ENCODE measurements at places on chromosomes 11 and 22. TPM values are rescaled to one million over a fixed set of nuclear protein-coding genes. Genes with fewer than 3 reads are reported as not detected.

- peaks cover 22% of the 10 kb centered on the region for H3K4me1 ChIP-seq
- H3K27ac ChIP-seq, result no peak overlapping the region
- no peak for DNase-seq
- no peaks in the 10 kb centered on the region for H3K36me3 ChIP-seq
These were observed 25.1 kb upstream of the SCGB1A1 start for GRCh38 chr11:62393735-62394134.

- H3K4me3 ChIP-seq, result no peak overlapping the region
- H3K27me3 ChIP-seq, result no peaks in the 10 kb centered on the region
- H3K36me3 ChIP-seq, result no peaks in the 10 kb centered on the region
- DNase-seq, result no peak
These were observed 148.7 kb downstream of the LUZP2 start for GRCh38 chr11:24645563-24645962.

- H3K27me3 ChIP-seq, result no peaks in the 10 kb centered on the region
- no peak for DNase-seq
- H3K4me1 ChIP-seq, result peaks cover 11% of the 10 kb centered on the region
- H3K27ac ChIP-seq, result no peak overlapping the region
These were observed 131.8 kb downstream of the SBF2 start for GRCh38 chr11:10162222-10162621.

GRCh38 chr11:44725757-44726282 is 942 bp upstream of the TSPAN18 start:
- H3K36me3 ChIP-seq, result no peaks in the 10 kb centered on the region
- no peaks in the 10 kb centered on the region for H3K27me3 ChIP-seq
- H3K4me1 ChIP-seq, result peaks cover 49% of the 10 kb centered on the region

GRCh38 chr22:43164636-43165035 is 13.3 kb downstream of the TSPO start:
- H3K4me1 ChIP-seq, result peaks cover 6% of the 10 kb centered on the region
- H3K36me3 ChIP-seq, result no peaks in the 10 kb centered on the region
- no peak overlapping the region for H3K27ac ChIP-seq
- no peaks in the 10 kb centered on the region for H3K27me3 ChIP-seq

GRCh38 chr22:17583151-17583550 is 19.9 kb downstream of the SLC25A18 start:
- no peaks in the 10 kb centered on the region for H3K27me3 ChIP-seq
- H3K27ac ChIP-seq, result no peak overlapping the region
- no peak for DNase-seq
- H3K36me3 ChIP-seq, result no peaks in the 10 kb centered on the region
- no peaks in the 10 kb centered on the region for H3K4me1 ChIP-seq
- H3K4me3 ChIP-seq, result no peak overlapping the region

- H3K27me3 ChIP-seq, result no peaks in the 10 kb centered on the region
- peaks cover 74% of the 10 kb centered on the region for H3K4me1 ChIP-seq
- peak; percentile 71 for DNase-seq
These were observed 76.7 kb upstream of the WNT7B start for GRCh38 chr22:46053563-46054090.

GRCh38 chr22:29224859-29225410 is 19.2 kb downstream of the EMID1 start:
- H3K27me3 ChIP-seq, result no peaks in the 10 kb centered on the region
- H3K4me3 ChIP-seq, result no peak overlapping the region
- no peak overlapping the region for H3K27ac ChIP-seq
- H3K4me1 ChIP-seq, result peaks cover 12% of the 10 kb centered on the region

DNA sequence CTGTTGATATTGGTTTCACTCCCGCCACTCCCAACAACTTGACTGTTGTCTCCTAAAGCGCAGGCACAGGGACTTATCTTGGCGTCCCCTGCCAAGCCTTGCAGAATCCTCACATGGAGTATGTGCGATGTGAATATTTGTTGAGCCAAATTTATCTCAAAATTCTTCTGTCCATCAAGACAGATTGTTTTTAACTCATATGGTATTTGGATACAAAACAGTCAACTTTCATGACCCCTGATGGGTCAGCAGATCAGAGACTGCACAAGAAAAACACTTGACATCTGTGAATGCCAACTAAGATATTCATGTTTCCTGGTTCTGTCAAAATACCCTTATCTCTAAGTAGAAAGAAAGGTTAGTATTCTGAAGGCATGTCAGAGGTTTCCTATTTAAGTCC is 221.7 kb upstream of the BLID start:
- no peaks in the 10 kb centered on the region for H3K4me1 ChIP-seq
- DNase-seq, result no peak
- no peak overlapping the region for H3K4me3 ChIP-seq
- no peaks in the 10 kb centered on the region for H3K27me3 ChIP-seq

GRCh38 chr11:73240190-73240781 is 22.2 kb downstream of the P2RY2 start:
- no peak for DNase-seq
- no peaks in the 10 kb centered on the region for H3K36me3 ChIP-seq
- H3K27me3 ChIP-seq, result no peaks in the 10 kb centered on the region

- no peak for DNase-seq
- no peak overlapping the region for H3K27ac ChIP-seq
- no peak overlapping the region for H3K4me3 ChIP-seq
- H3K36me3 ChIP-seq, result no peaks in the 10 kb centered on the region
- H3K27me3 ChIP-seq, result no peaks in the 10 kb centered on the region
- no peaks in the 10 kb centered on the region for H3K4me1 ChIP-seq
These were observed 161.5 kb upstream of the ISX start for GRCh38 chr22:34904486-34904885.

DNA sequence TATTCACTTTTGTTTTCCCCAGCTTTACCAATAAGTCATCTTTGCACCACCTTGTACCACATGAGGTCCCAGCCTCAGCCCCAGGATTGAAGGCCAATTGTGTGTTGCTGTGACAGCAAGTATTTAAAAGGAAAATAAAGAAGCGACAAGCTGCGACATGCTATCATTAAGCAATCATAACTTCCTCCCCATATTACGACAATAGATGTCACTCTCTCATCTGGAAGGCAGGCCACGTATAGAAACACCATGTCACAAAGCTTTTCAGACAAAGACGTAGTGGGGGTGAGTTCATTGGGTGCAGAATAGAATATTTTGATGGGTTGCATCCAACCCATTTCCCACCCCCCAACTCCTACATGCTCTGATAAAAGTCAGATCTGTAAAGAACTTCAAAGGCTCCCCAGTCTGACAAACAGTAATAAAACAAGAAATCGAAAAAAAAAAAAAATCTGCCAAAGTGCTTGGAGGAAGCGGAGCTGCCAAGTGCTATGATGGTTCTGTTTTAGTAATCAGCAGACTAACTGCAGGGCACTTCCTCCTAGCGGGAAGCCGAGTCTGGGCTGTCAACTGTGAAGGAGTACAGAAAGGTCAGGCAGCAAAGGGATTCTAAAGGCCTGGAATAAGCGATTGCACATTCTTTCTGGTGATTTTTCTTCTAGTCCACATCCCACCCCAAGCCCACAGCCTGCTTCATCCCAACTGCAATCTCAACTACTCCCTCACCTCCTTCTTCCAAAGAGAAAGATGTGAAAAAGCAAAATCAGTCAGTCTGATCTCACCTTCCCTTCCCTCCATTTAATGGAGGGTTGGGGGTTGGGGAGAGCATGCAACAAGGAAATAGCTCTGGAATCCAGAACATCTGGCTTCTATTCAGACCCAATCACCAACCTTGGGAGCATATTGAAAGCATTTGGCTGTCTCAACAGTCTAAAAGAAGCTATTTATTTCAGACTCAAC is 131.4 kb upstream of the UBASH3B start:
- H3K36me3 ChIP-seq, result no peaks in the 10 kb centered on the region
- H3K27ac ChIP-seq, result no peak overlapping the region
- H3K4me3 ChIP-seq, result no peak overlapping the region
- no peak for DNase-seq
- H3K4me1 ChIP-seq, result no peaks in the 10 kb centered on the region
- H3K27me3 ChIP-seq, result no peaks in the 10 kb centered on the region

DNA sequence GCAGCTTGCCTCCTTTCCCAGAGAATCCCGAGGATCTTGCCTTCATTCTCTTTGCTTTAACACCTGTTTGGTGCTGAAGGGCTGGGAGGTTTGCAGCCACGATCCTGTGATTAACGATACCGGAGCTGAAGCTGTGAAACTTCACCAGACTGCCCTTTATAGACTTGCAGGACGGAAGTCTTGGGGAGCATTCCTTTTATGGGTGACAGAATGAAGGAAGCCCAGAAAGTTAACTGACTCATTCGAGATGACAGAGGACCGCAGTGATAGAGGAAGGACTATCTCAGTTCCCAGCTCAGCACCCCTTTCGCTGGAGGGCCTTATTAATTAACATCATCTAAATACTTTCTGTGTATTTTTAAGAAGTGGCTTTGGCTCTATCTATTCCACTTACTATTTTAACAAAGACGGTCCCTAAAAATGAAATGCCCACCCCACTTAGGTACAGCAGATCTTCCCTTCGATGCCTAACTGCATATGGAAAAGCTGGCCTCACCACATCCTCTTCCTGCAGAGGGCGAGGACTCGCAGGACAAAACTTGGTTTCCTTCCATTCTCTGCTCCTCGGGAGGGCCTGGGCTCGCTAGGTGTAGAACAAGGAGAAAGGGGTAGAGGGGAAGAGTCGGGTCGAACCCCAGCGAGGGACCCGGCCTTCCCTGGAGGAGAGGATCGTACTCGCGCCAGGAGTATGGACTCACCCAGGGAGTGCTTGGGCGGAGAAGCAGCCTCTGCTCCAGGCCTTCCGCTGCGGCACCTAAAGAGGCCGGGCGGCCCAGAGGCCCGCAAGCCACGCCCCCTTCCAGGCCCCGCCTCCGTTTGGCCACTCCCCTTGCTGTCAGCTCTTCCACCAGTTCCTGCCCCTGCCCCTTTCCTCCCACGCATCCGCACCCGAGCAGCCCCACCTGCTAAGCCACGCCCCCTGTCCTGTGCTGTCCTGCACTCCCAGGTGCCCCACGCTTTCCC is 30.7 kb upstream of the USP47 start:
- H3K4me3 ChIP-seq, result no peak overlapping the region
- no peaks in the 10 kb centered on the region for H3K36me3 ChIP-seq

- H3K4me1 ChIP-seq, result no peaks in the 10 kb centered on the region
- DNase-seq, result no peak
- H3K27ac ChIP-seq, result no peak overlapping the region
- no peak overlapping the region for H3K4me3 ChIP-seq
- H3K27me3 ChIP-seq, result no peaks in the 10 kb centered on the region
These were observed 5.0 kb downstream of the MOGAT2 start for GRCh38 chr11:75722669-75723042.

GRCh38 chr11:18347471-18348125 is 25.2 kb downstream of the GTF2H1 start:
- no peaks in the 10 kb centered on the region for H3K4me1 ChIP-seq
- no peak overlapping the region for H3K27ac ChIP-seq
- H3K4me3 ChIP-seq, result no peak overlapping the region
- H3K27me3 ChIP-seq, result no peaks in the 10 kb centered on the region
- DNase-seq, result no peak
- H3K36me3 ChIP-seq, result peaks cover 79% of the 10 kb centered on the region

DNA sequence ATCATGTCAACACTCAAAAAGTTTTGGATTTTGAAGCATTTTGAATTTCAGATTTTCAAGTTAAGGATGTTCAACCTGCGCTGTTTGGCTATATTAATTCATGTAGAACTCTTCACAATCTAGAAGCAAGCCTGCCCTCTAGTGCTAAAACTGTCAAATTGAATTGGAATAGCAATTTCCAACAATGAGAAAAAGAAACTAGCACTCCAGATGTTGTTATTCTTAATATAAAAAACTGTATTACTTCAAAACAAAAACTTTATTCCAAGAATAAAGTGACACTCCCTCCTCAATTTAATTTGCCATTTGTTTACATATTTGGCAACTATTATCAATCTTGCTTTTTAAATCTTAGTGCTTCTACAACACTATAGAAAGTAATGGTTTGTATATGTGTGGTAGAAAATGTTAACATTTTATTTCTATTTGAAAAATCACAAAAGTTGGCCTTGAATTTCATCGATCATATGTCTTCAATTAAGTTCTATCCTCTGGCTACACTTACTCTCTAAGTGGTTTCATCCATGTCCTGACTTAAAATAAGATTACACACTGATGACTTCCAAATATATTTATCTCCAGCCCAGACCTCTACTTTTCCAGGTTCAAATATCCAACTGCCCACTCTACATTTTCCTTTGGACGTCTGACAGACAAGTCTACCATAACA is 36.6 kb downstream of the DCUN1D5 start:
- H3K4me3 ChIP-seq, result no peak overlapping the region
- no peaks in the 10 kb centered on the region for H3K36me3 ChIP-seq
- H3K27ac ChIP-seq, result no peak overlapping the region
- no peaks in the 10 kb centered on the region for H3K4me1 ChIP-seq
- DNase-seq, result no peak

GRCh38 chr11:18669711-18670110 is 28.9 kb upstream of the TMEM86A start:
- no peaks in the 10 kb centered on the region for H3K4me1 ChIP-seq
- no peak overlapping the region for H3K4me3 ChIP-seq
- H3K27me3 ChIP-seq, result no peaks in the 10 kb centered on the region
- no peak for DNase-seq
- no peak overlapping the region for H3K27ac ChIP-seq

- H3K27me3 ChIP-seq, result no peaks in the 10 kb centered on the region
- H3K36me3 ChIP-seq, result no peaks in the 10 kb centered on the region
- DNase-seq, result no peak
- no peak overlapping the region for H3K27ac ChIP-seq
These were observed 115.7 kb downstream of the WNT7B start for GRCh38 chr22:45861259-45861658.

- no peak overlapping the region for H3K27ac ChIP-seq
- peaks cover 10% of the 10 kb centered on the region for H3K27me3 ChIP-seq
- H3K36me3 ChIP-seq, result no peaks in the 10 kb centered on the region
- no peak overlapping the region for H3K4me3 ChIP-seq
- no peaks in the 10 kb centered on the region for H3K4me1 ChIP-seq
These were observed 23.4 kb upstream of the CLMP start for GRCh38 chr11:123218451-123218850.

- no peaks in the 10 kb centered on the region for H3K36me3 ChIP-seq
- no peak overlapping the region for H3K27ac ChIP-seq
- H3K27me3 ChIP-seq, result no peaks in the 10 kb centered on the region
- H3K4me3 ChIP-seq, result no peak overlapping the region
- H3K4me1 ChIP-seq, result no peaks in the 10 kb centered on the region
These were observed 225.6 kb upstream of the E2F8 start for GRCh38 chr11:19466314-19466713.

GRCh38 chr22:24401931-24402367 is 25.4 kb upstream of the ADORA2A start:
- no peaks in the 10 kb centered on the region for H3K4me1 ChIP-seq
- H3K27me3 ChIP-seq, result no peaks in the 10 kb centered on the region
- no peak overlapping the region for H3K4me3 ChIP-seq
- peaks cover 37% of the 10 kb centered on the region for H3K36me3 ChIP-seq
- DNase-seq, result no peak
- H3K27ac ChIP-seq, result no peak overlapping the region

GRCh38 chr11:71976551-71976950 is 22.2 kb upstream of the IL18BP start:
- no peaks in the 10 kb centered on the region for H3K27me3 ChIP-seq
- no peak overlapping the region for H3K27ac ChIP-seq
- DNase-seq, result no peak
- no peak overlapping the region for H3K4me3 ChIP-seq
- no peaks in the 10 kb centered on the region for H3K4me1 ChIP-seq

GRCh38 chr11:68312780-68313573 is 586 bp downstream of the LRP5 start:
- peak overlapping the region; percentile 73 for H3K4me3 ChIP-seq
- no peaks in the 10 kb centered on the region for H3K27me3 ChIP-seq
- H3K4me1 ChIP-seq, result peaks cover 28% of the 10 kb centered on the region
- peak overlapping the region; percentile 64 for H3K27ac ChIP-seq

GRCh38 chr11:45960387-45961095 is 38.1 kb downstream of the LARGE2 start:
- H3K27me3 ChIP-seq, result no peaks in the 10 kb centered on the region
- H3K4me3 ChIP-seq, result no peak overlapping the region
- H3K36me3 ChIP-seq, result peaks cover 51% of the 10 kb centered on the region

The UFD1 gene
- total RNA-seq, result 29.9 TPM

The ANKK1 gene
- 0.30 TPM for total RNA-seq

The GGTLC3 gene
- not detected for total RNA-seq

The GALNT18 gene
- 32.4 TPM for total RNA-seq

The NXPE4 gene
- total RNA-seq, result not detected

The CLDN5 gene
- 226 TPM for total RNA-seq

The HOATZ gene
- total RNA-seq, result not detected

The GGT1 gene
- 5.9 TPM for total RNA-seq
